ENCODE measurements at places on chromosomes 12 and 14.
A peak's percentile ranks its signal among the peaks of the same experiment; 100 is the strongest.

GRCh38 chr12:127306604-127307215 is 960.3 kb upstream of the TMEM132C start:
- no peaks in the 10 kb centered on the region for H3K36me3 ChIP-seq
- H3K27ac ChIP-seq, result no peak overlapping the region
- peaks cover 9% of the 10 kb centered on the region for H3K27me3 ChIP-seq
- H3K4me3 ChIP-seq, result no peak overlapping the region

DNA sequence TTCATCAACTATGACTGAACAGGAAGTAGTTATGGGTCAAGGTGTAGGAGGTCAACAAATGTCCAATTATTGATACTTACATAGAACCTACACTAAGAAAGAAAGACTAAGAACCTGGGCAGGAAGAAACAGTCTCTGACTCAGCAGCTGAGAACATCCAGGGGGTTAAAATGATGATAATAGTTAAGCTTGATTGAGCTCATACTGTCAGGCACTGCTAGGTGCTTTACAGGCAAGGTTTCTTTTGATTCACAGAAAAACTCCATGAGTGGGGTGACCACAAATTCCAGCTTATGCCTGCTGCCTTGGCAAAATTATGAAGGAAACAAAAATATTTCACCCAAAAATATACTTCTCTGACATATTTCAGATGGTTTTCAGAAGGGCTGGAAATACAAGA is 75.0 kb downstream of the ACADS start:
- H3K4me3 ChIP-seq, result no peak overlapping the region
- no peaks in the 10 kb centered on the region for H3K27me3 ChIP-seq
- no peak overlapping the region for H3K27ac ChIP-seq

DNA sequence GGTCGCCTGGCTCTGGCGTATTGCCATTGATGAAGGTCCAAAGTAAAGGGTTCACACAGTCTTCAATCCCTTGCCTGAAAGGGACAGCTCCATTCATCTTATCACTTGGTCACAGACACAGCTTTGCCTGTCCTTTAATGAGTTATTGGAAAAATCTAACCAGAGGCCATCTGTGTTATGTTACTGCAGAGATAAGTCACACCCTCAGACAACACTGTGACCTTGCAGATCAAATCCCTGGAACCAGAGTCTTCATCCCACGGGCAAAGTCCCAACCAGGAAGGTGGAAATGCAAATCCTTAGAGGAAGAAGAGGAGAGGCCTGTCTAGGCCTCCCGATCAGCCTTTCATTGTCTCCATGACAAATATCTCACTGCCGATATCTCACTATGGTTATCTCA is 68.3 kb upstream of the SCN8A start:
- no peaks in the 10 kb centered on the region for H3K27me3 ChIP-seq
- peaks cover 15% of the 10 kb centered on the region for H3K4me1 ChIP-seq
- H3K36me3 ChIP-seq, result no peaks in the 10 kb centered on the region
- no peak for DNase-seq

- no peak overlapping the region for H3K27ac ChIP-seq
- H3K36me3 ChIP-seq, result peaks cover 10% of the 10 kb centered on the region
- DNase-seq, result no peak
- H3K4me1 ChIP-seq, result peaks cover 14% of the 10 kb centered on the region
- no peaks in the 10 kb centered on the region for H3K27me3 ChIP-seq
- no peak overlapping the region for H3K4me3 ChIP-seq
Measured at GRCh38 chr14:73717711-73718417, 3.7 kb upstream of the PNMA1 start.

DNA sequence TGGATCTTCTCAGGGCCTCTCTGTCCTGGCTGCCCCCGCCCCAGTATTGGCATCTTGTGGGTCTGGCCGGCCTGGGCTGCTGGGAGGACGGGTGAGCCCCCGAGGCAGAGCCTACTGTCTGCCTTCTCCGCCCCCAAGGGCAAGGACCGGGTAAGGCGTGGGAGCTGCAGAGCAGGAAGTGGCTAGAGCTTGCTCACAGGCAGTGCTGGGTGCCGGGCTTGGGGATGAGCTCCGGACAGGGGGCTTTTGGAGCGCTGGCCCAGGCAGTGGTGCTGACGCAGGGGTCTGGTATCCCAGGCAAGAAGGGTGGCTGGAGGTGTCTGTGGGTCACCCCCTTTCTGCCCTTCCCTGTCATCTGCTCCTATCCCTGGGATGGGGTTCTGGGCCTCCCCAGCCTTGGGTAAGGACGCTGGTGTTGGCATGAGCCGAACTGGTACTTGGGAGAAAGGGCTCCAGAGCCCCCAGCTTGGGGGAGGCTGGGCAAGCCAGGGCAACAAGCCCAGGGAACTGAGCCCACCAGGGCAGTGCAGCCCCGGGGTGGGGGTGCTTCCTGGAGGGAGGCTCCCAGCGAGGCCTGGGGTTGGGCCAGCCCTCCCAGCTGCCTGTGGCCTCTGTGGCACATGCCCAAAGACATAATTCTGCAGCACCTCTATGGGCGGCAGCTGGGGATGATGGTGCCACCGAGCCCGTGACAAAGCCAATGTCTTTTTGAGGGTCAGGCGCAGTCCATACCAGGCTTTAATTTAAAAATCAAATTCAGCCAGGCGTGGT is 126.3 kb downstream of the KIF26A start:
- H3K27me3 ChIP-seq, result peaks cover 23% of the 10 kb centered on the region
- H3K4me1 ChIP-seq, result no peaks in the 10 kb centered on the region
- H3K36me3 ChIP-seq, result no peaks in the 10 kb centered on the region
- no peak for DNase-seq

- no peak overlapping the region for H3K27ac ChIP-seq
- no peaks in the 10 kb centered on the region for H3K4me1 ChIP-seq
- H3K4me3 ChIP-seq, result no peak overlapping the region
- no peaks in the 10 kb centered on the region for H3K36me3 ChIP-seq
Measured at GRCh38 chr12:22014783-22015144, 31.3 kb upstream of the CMAS start.

DNA sequence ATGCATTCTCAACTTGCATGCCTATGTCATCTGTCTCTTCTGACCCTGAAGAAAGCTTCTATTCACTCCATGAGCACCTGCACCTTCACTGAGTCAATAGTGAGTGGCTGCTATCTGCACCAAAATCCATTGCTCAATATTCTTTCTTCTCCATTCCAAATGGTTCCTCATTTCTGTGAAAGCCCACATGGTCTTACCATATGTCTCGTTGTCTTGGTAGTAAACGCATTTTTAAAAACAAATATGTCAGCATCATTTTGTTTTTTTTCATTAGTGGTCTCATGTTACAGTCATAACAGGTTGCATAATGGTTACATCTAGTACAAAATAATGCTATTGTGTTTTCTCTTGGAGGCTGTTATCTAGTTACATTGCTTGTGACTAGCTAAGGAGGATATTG is 106.9 kb upstream of the CPM start:
- H3K27ac ChIP-seq, result no peak overlapping the region
- H3K27me3 ChIP-seq, result peaks cover 8% of the 10 kb centered on the region
- no peak for DNase-seq
- H3K4me3 ChIP-seq, result no peak overlapping the region
- H3K4me1 ChIP-seq, result no peaks in the 10 kb centered on the region
- H3K36me3 ChIP-seq, result no peaks in the 10 kb centered on the region

DNA sequence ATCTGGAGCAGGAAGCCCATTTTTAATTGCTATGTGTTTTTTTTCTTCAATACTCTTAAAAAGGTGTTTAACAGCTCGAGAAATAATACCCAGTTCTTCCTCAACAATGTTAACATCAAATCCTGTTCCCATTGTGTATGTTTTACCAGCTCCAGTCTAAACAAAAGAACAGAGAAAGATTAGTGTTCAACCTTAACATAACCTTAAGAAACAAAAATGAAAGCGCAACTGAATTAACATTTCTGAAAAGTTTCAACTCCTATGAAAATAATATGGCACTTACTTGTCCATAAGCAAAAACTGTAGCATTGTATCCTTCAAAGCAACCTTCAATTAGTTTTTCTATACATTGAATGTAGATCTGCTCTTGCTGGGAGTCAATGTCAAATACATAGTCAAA is 73.2 kb downstream of the KIF21A start:
- H3K27ac ChIP-seq, result peak overlapping the region; percentile 65
- H3K4me3 ChIP-seq, result peak overlapping the region; percentile 64
- H3K27me3 ChIP-seq, result no peaks in the 10 kb centered on the region

DNA sequence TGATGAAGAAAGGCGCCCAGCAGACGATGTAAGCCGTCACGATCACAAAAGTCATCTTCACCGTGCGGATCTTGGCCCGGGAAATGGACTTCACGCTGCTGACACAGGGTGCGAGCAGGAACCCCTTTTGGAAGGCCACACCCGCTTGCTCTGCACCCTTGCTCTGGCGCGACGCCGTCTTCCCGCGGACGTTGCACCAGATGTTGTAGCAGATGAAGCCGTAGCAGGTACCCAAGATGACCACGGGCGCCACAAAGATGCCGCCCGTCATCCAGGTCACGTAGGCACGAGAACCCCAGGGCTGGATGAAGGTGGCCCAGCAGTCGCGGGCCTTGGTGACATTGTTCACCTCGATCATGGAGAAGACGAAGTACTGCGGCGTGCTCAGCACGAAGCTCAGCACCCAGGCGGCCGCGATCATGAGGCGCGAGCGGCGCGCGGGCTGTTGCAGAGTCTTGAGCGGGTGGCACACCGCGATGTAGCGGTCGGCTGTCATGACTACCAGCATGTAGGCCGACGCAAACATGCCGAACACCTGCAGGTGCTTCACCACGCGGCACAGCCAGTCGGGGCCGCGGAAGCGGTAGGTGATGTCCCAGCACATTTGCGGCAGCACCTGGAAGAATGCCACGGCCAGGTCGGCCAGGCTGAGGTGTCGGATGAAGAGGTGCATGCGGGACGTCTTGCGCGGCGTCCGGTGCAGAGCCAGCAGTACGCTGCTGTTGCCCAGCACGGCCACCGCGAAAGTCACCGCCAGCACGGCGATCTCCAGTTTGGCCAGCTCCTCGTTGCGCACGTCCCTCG is 890 bp downstream of the AVPR1A start:
- H3K36me3 ChIP-seq, result peaks cover 6% of the 10 kb centered on the region
- H3K27me3 ChIP-seq, result peaks cover 39% of the 10 kb centered on the region
- H3K27ac ChIP-seq, result no peak overlapping the region
- H3K4me1 ChIP-seq, result peaks cover 6% of the 10 kb centered on the region
- no peak overlapping the region for H3K4me3 ChIP-seq

DNA sequence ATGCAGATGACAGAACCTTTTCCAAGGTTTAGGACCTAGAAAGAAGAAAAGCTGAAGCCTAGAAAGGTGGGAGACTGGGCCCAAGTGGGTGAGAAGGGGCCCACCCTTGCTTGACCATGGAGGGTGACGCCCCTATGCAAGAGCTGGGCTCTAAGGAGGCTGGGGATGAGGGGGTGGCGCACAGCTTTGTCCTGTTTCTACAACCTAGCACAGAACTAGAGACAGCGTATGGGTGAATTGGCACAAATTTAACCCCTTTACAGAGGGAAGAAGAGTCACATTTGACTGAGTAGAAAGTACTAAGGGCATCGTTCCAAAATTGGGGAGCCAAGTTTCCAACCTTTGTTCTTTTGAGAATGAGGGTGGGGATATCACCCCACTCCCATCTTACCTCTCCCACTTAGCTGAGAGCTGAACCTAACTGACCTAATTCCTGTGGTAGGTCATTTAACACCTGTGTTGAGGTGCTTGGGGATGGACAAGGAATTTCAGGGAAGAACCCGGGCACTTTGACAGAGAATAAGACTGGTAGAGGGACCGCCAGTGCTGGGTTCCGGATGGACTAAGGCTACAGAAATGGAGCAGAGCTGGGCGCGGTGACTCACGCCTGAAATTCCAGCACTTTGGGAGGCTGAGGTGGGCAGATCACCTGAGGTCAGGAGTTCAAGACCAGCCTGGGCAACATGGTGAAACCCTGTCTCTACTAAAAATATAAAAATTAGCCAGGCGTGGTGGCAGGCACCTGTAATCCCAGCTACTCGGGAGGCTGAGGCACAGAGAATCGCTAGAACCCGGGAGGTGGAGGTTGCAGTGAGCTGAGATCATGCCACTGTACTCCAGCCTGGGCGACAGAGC is 5.2 kb downstream of the NFKBIA start:
- H3K4me3 ChIP-seq, result peak overlapping the region; percentile 61
- peaks cover 32% of the 10 kb centered on the region for H3K36me3 ChIP-seq
- no peaks in the 10 kb centered on the region for H3K27me3 ChIP-seq
- H3K4me1 ChIP-seq, result peaks cover 50% of the 10 kb centered on the region
- H3K27ac ChIP-seq, result peak overlapping the region; percentile 98

DNA sequence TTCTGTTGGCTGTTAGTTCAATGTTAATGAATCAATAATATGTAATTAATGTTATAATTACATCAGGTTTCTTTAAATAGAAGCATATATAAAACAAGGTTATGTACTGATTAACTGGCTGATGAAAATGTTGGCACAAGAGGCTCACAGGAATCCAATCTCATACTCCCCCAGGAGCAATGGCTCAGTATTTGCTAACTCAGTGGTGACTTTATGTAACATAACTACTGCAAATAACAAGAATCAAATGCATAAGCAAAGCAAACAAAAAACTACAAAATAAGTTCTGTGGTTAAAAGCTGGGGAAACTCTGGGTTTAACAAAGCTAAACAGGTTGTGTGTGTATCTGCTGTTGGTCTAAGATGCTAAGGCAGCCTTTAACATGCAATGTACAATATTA is 27.7 kb upstream of the BBS10 start:
- no peaks in the 10 kb centered on the region for H3K27me3 ChIP-seq
- DNase-seq, result no peak
- H3K27ac ChIP-seq, result no peak overlapping the region
- no peaks in the 10 kb centered on the region for H3K4me1 ChIP-seq
- H3K36me3 ChIP-seq, result peaks cover 7% of the 10 kb centered on the region

DNA sequence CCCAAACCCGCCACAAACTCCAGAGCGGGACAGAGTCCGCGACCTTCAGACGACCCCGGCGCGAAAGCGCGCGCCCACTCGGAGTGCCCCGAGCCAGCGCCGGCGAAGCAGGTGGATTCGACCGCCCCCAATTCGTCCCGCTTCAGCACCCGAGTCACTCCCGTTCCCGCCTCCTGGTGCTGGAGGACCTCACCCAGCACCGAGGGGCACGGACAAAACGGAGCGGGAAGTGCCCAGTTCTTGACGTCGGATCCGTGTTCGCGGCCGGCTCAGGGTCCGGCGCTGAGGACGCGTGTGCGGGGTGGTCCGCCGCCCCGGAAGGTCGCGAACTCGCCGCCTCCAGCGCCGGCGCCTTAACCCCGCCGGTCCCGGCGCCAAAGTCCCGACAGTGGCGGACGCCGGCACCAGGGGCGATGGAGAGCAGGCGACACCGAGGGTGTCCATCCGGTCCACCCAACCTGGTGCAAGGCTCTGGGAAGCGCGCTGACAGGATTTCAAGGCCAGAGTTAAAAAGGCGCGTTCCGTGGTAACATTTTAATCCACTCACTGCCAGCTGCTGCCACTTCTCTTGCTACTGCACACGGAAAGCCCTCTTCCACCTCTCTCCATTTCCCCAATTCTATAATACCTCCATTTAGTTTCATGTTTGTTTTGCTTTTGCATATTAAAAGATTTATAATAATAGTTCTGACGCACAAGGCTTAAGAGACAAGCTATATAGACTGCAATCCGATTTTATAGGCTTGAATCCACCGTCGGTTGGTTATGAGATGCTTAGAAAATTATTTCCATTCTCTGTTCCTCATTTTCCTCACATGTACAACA is 240.0 kb upstream of the CPNE8 start:
- DNase-seq, result no peak
- H3K36me3 ChIP-seq, result peaks cover 12% of the 10 kb centered on the region
- H3K4me1 ChIP-seq, result peaks cover 2% of the 10 kb centered on the region
- peaks cover 23% of the 10 kb centered on the region for H3K27me3 ChIP-seq
- no peak overlapping the region for H3K27ac ChIP-seq
